OCI-LY7 (cell line): ENCODE measurements at places on chromosomes 12 and 14.

DNA sequence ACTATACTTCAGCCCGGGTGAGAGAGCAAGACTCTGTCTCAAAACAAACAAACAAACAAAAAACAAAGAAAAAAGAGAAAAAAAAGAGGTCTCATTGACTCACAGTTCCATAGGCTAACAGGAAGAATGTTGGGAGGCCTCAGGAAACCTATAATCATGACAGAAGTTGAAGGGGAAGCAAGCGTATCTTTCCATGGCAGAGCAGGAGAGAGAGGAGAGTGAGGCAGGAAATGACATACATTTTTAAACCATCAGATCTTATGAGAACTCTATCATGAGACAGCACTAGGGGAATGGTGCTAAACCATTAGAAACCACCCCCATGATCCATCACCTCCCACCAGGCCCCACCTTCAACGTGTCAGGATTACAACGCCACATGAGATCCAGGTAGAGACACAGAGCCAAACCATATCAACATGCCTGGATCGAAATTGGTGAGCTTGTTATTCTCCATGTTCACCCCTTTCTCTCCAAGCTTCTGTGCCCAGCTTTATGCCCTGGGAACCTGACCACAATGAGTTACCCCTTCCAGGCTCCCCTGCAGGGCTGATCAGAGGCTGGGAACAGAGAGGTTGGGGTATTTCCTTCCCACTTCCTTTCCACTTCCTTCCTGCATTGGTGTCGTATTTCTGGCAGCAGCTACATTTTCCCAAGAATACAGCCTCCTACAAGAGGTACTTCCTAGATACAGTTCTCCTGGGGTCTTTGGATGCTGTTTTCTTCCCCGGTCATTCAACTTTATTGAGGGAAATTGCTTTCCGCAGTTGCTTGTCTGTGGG lies 219.3 kb upstream of the FLRT2 start:
- DNase-seq, result no peak

DNA sequence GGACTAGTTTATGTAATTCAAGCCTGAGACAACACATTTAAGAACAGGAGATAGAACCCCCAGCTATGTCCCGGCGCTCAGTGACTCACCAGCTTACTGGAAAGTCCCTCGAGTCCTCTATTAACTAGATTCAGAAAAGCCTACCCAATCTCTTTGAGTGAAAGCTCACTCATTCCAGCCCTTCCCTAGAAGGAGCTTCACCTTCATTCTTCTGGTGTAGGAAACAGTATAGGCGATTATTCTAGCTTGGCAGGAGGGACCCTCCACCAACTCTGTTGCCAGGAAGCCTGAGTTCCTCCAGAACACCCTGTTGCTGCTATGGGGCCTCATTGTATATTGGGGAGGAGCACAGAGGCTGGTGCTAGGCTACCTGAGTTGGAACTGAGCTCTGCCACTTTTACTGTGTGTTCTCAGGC lies 57.2 kb upstream of the AEBP2 start:
- no peak for DNase-seq

DNA sequence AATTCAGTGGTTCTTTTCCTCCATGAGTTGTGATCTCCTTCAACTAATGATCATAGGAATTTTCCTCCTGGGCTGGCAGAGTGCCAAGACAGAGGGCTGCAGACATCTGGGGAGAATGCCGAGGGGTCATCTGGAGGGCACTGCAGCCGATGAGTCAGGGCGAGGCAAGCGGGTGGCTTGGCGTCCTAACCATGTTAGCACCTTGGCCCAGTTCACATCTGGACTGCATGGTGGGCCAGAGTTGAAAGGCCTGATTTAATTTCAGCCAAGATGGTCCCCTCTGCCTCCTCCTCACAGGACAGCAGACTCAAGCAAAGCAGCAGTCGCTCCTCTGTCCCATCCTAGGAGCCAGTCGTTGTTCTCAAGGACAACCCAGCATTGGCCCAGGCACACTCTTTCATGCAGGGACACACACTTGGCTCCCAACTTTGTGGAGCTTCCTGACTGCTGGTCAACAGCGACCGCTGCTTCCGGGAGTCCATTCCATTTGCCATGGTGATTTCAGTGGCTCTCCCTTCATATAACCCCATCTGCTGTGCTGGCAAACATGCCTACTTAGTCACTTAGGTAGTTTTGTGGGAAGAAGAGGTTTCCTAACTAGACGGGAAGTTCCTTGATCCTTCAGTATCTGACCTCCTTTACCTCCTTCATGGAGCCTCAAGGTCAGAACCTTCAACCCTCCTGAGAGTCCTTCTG lies 161.8 kb downstream of the TTC8 start:
- DNase-seq, result no peak

DNA sequence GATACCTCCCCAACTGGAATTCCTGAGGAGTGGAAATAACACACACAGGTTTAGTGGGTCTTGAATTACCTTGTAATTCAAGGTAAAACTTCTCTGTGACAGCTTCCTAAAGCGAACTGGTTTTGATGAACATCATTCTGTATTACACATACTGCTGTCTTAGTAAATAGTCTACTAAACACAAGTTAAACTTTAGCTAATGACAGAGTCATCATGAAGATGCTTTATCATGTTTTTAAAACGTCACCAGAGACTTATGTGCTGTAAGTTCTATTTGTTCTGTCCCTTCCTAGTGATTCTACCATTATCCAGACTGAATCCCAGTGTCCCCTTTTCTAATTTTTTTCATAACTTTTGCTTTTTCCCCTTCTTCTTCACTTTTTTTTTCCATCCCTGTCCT lies 11.6 kb upstream of the GXYLT1 start:
- no peak for DNase-seq
